A549 treated with GW870086 at 1 μM for 4 hours (cell line): ENCODE measurements at places on chromosomes 7 and 10. TPM values are rescaled to one million over a fixed set of nuclear protein-coding genes. Genes with fewer than 3 reads are reported as not detected.

Gene CYP2C19
- 0.05 TPM in 1 of 5 replicates, not detected in the others for total RNA-seq

Gene NAT16
- total RNA-seq, result 0.06 to 0.25 TPM (median 0.11 TPM) in 5 replicates

Gene PRSS37
- total RNA-seq, result not detected in 5 replicates

Gene ANK3
- total RNA-seq, result 0.45 to 1.3 TPM (median 0.82 TPM) in 5 replicates

Gene LBX1
- not detected in 5 replicates for total RNA-seq

Gene TMEM225B
- 0.91 to 1.6 TPM (median 1.0 TPM) in 5 replicates for total RNA-seq

Gene LMOD2
- total RNA-seq, result not detected in 5 replicates

Gene TBATA
- total RNA-seq, result not detected in 5 replicates

Gene AGAP4
- 4.5 to 10.7 TPM (median 9.0 TPM) in 5 replicates for total RNA-seq

Gene SYT15
- total RNA-seq, result 1.6 to 3.3 TPM (median 2.7 TPM) in 5 replicates

Gene ENTPD1
- total RNA-seq, result 0.05 TPM in 1 of 5 replicates, not detected in the others

Gene HYAL4
- 0.07 TPM in 1 of 5 replicates, not detected in the others for total RNA-seq

Gene RGR
- not detected in 5 replicates for total RNA-seq

Gene EVX1
- total RNA-seq, result 0.09 to 0.27 TPM (median 0.11 TPM) in 5 replicates

Gene FLNC
- 3.7 to 5.9 TPM (median 4.7 TPM) in 5 replicates for total RNA-seq

Gene RPEL1
- total RNA-seq, result 0.07 to 0.09 TPM in 2 of 5 replicates, not detected in the others

Gene LRRD1
- not detected in 5 replicates for total RNA-seq

Gene CHAT
- not detected in 5 replicates for total RNA-seq

Gene NXPH1
- not detected in 5 replicates for total RNA-seq
